ENCODE measurements at places on chromosomes 3 and 15.

DNA sequence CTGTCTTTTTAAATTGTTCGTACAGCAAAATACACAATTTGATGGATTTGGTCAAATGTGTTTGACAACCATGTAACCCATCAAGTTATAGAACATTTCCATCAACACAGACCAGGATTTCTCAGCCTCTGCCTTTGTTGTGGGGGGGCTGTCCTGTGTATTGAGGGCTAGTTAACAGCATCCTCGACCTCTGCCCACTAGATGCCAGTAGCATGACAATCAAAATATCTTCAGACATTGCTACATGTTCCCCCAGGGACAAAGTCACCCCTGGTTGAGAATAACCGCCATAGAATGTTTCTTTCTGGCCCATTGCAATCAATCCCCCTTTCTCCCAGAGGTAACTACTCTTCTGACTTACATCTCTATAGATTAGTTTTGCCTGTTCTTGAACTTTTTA lies 310.1 kb upstream of the RGMA start:
- no peak for DNase-seq

DNA sequence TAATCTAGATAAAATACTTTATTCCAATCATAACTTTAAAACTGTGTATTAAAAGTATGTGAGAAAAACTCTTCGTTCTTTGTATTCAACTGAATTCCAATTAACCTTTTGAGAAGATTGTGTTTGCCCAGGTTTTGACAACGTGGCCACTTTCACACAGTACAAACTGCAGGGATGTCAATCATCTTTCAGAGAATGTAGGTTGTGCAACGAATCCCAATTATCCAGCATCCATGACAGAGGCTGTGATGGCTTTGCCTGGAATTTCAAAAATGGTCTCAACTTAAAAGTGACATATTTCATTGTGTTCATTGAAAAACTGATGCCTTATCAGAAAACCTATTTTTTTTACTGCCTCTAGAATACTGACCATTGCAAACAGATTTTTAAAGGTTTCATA lies 615.1 kb upstream of the KCNMB2 start:
- DNase-seq = no peak

- no peak for DNase-seq
Measured at GRCh38 chr15:92877416-92877815, 22.7 kb upstream of the CHD2 start.

DNA sequence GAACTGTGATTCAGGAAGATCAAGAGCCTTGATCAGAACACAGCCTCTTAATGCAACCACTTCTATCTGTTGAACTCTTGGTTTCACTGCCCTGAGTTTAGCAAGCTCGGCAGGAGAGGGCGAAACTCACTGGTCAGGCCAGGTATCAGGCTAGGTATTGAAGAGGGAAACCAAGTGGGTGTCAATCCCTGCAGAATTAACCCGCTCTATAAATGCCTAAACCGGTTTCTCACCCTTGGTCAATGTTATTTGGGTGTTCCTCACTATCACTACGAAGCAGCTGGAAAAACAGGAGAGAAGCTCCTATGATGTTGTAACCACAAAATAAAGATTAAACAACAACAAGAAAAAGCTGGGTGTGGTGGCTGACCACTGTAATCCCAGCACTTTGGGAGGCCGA lies 23.9 kb downstream of the LIPH start:
- no peak for DNase-seq

GRCh38 chr3:87053553-87053952 lies 62.6 kb upstream of the VGLL3 start:
- no peak for DNase-seq
